ENCODE measurements at places on chromosomes 12 and 14.

DNA sequence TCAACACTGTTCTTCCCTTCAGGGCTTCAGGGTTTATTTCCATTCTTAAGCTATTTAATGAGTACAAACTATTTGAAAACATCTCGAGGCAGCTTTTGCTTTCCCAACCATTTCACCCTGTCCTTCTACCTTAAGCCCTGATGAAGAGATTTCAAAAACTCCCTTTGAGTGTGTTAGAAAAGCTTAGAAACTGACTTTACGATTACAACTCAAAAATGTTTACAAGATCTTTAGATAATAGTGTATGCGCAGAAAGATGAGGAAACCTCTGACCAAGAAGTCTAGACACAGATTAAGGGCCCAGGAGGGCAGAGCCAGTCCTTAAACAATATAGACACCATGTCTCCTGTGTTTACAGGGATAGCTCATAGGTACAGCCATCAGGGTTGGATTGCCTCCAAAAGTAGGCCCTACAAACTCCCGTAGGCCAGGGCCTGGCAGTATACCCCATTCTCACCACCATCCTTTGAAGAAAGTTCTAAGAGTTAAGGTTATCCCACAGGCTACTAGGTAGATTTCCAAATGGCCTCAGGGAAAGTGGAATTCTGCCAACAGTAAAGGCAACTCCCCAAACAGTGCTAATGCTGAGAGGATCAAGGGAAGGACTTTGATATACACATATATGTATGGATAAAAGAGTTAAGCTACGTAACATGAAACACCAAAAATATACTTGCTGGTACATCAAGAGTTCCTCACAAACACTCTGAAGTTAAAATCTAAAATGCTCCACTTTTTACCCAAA is 11.4 kb upstream of the SOS2 start:
- no peak for ATAC-seq

- ATAC-seq: no peak
Measured at GRCh38 chr12:2745655-2746054, 49.1 kb upstream of the FKBP4 start.

GRCh38 chr14:61322011-61322798 is 826 bp downstream of the PRKCH start:
- ATAC-seq: peak; percentile 70

GRCh38 chr14:104939666-104940410 is 15.2 kb downstream of the PLD4 start:
- no peak for ATAC-seq

All from esophagus mucosa (tissue), 1 donor.